NCI-H2081 (cell line): ENCODE measurements at places on chromosomes 12 and 14.

GRCh38 chr14:101631199-101631598, 69.9 kb downstream of the DIO3 start:
- DNase-seq = no peak

DNA sequence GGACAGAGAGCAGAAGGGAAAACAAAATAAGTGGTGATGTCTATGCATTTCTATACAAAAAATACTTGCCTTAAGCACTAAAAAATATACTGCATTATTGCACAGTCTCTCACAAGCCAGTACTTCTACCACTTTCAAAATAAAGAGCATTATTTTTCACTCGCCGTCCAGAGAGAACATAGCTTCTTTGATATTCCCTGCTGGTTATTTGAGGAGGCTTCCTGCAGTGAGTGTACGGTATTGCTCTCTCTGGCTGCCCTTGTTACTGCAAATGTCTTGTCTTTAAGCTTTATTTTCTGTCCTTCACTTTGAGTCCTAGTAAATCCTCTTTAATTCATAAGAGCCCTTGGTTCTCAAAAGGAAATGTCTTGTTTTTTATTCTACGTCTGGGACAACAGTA, 81.1 kb downstream of the EML1 start:
- DNase-seq = no peak

GRCh38 chr14:70181276-70181675, 7.5 kb downstream of the SLC8A3 start:
- DNase-seq = no peak

DNA sequence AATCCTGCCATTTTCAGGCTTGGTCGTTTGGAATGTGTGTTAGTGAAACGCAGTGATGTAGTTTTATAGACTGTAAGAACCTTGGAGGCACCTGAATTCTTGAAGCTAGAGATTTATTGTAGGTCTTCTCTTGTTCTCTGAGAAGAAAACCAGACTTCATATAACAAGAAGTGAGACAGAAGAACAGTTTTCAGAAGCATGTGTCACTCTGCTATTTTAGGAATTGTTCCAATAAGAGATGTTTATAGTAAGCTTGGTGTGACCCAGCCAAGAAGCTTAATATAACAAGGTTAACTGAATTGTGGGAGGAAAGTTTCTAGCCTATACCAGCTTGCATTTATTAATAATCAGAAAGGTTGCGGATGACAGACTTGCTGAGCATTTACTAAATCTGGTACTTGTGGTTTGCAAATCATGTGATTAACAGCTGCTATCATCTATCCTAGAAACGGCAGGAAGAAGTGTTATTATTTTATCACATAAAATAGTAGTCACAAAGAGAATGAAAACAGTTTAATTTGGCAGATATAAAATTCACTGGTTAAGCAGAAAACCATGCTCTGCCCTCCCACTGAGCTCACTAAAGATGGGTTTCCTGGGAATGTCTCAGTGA, 49.2 kb upstream of the BCAT1 start:
- no peak for DNase-seq

DNA sequence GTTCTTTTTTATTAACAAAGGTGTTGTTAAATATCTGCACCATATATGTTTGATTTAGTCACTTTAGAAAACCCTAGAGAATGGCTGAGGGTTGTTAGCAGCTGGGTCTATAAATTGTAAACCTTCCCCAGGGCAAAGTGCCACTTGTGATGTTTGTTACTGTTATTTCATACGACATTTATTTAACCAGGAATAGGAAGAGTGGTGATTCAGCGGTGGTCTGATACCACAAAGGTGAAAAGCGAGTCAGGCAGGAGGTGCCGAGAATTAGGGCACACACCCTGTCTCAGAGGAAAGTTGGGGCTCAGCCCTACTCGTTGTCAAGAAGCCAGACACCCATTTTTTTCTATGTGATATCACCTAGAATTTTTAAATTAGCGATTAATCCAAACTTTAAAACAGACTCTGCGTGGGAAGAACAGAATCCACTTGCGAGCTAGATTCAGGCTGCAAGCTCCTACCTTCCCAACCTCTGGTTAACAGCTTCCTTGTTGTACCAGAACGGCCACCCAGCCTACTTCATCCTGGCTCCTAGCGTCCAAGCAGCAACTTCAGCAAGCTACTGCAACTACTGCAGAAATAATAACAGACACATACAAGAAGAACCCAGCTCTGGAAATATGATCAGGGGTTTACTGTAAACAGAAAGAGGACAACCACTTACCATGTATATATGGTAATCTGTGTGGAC, 126.7 kb downstream of the TMEM132D start:
- DNase-seq = peak; percentile 10

- no peak for DNase-seq
Measured at GRCh38 chr14:106518054-106518943, 991.9 kb downstream of the TMEM121 start.

DNA sequence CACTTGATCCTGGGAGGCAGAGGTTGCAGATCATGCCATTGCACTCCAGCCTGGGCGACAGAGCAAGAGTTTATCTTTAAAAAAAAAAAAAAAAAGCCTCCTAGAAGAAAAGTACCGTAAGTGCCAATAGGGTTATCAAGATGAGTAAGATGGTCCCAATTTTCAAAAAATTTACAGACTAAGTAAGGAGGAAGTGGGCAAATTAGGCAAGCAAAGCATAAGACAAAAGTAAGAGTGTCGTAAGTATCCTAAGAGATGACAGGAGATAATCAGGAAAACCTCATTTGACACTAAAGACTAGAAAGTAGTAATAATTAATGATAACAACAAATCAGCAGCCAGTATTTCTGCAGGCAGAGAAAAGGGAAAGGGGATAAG, 12.2 kb downstream of the PYM1 start:
- no peak for DNase-seq

- peak; percentile 79 for DNase-seq
Measured at GRCh38 chr14:69711065-69711464, 55.9 kb upstream of the SRSF5 start.
